ENCODE measurements at places on chromosomes 1 and 21. TPM values are rescaled to one million over a fixed set of nuclear protein-coding genes. Genes with fewer than 3 reads are reported as not detected.

PIK3C2B gene
- 33.2 TPM for total RNA-seq

WDR77 gene
- 15.0 TPM for total RNA-seq

DESI2 gene
- total RNA-seq, result 24.3 TPM

GPATCH3 gene
- total RNA-seq, result 9.3 TPM

LELP1 gene
- not detected for total RNA-seq

OR2T29 gene
- total RNA-seq, result not detected

LIPI gene
- not detected for total RNA-seq

FCAMR gene
- total RNA-seq, result not detected

RAB7B gene
- total RNA-seq, result 0.49 TPM

KIF14 gene
- total RNA-seq, result 1.5 TPM

ISG20L2 gene
- total RNA-seq, result 5.9 TPM

EPHA8 gene
- 1.2 TPM for total RNA-seq

SPTA1 gene
- 1.2 TPM for total RNA-seq

SLC44A3 gene
- total RNA-seq, result 1.7 TPM

FCRL5 gene
- total RNA-seq, result not detected

MAP3K21 gene
- total RNA-seq, result 3.2 TPM

TRIM45 gene
- total RNA-seq, result 3.9 TPM

NUP210L gene
- under 0.01 TPM for total RNA-seq

PGLYRP4 gene
- not detected for total RNA-seq

COL11A1 gene
- total RNA-seq, result 27.3 TPM

PKLR gene
- 0.49 TPM for total RNA-seq

NBPF3 gene
- total RNA-seq, result 12.5 TPM

AMPD1 gene
- not detected for total RNA-seq

SMIM1 gene
- not detected for total RNA-seq

C2CD4D gene
- total RNA-seq, result not detected

ARTN gene
- 0.49 TPM for total RNA-seq

DMRTA2 gene
- total RNA-seq, result 3.2 TPM

SLC1A7 gene
- total RNA-seq, result not detected

PLPPR4 gene
- total RNA-seq, result 134 TPM

PROK1 gene
- under 0.01 TPM for total RNA-seq

RAB42 gene
- 3.2 TPM for total RNA-seq

CYP4A22 gene
- not detected for total RNA-seq
